ENCODE measurements at places on chromosomes 4 and X. TPM values are rescaled to one million over a fixed set of nuclear protein-coding genes. Genes with fewer than 3 reads are reported as not detected.

Gene PCYT1B
- under 0.01 TPM for total RNA-seq

Gene BMX
- total RNA-seq, result not detected

Gene VMA21
- total RNA-seq, result 28.5 TPM

Gene HTN1
- total RNA-seq, result not detected

Gene MPP1
- total RNA-seq, result 36.4 TPM

Gene JCHAIN
- 0.83 TPM for total RNA-seq

Gene ADGRG2
- total RNA-seq, result under 0.01 TPM

Gene CNKSR2
- total RNA-seq, result 0.56 TPM

Gene PDLIM3
- 11.7 TPM for total RNA-seq

- no peak for DNase-seq
Measured at GRCh38 chrX:46595084-46595483, 21.5 kb downstream of the CHST7 start.

GRCh38 chrX:40074080-40074958 is 23.4 kb downstream of the BCOR start:
- no peak for DNase-seq

- peak; percentile 60 for DNase-seq
Measured at GRCh38 chr4:37802068-37802666, 24.3 kb upstream of the PGM2 start.

- peak; percentile 22 for DNase-seq
Measured at GRCh38 chr4:27791640-27792039, 931.0 kb downstream of the STIM2 start.

GRCh38 chr4:91171217-91171616 is 1044.0 kb downstream of the CCSER1 start:
- no peak for DNase-seq

GRCh38 chr4:35818520-35818919 is 425.8 kb downstream of the ARAP2 start:
- DNase-seq, result no peak

GRCh38 chr4:138161351-138161750 is 80.8 kb downstream of the SLC7A11 start:
- DNase-seq, result no peak

GRCh38 chr4:67880866-67881610 is 2.8 kb downstream of the TMPRSS11D start:
- peak; percentile 22 for DNase-seq

DNA sequence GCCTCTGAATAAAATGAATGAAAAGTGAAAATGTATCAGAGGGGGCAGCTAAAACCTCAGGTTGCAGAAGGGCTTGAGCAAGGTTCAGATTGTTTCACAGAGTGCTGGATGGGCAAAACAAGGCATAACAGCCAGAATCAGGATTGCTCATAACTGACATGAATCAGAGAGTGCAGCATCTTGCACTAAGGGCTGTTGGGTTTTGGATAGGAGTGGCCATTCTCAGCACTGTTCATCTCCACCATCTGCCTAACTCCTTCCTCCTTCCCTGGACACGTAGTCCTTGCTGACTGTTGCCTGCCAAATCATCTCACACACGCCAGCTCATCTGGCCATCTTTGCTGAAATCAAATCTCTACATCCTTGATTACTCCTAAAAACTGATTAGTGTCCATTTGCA is 75.3 kb upstream of the C1QTNF7 start:
- DNase-seq, result peak; percentile 38

DNA sequence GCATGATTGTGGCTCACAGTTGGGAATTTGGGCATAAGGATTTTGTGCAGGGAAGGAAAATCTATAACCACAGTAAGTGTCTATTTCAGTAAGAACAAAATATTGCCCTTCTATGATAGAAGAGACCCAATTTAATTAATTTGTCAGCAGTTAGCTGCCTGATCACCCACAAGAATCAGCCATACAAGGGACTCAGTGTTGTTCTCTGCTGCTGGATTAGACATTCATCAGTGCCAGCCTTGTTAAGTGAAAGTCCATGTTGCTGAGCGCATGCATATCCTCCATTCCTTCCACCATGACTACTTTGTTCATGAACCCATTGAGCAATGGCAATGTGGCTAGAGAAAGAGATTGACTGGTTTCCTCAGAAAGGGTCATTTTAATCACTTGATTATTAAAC is 125.3 kb upstream of the PDHA2 start:
- no peak for DNase-seq

DNA sequence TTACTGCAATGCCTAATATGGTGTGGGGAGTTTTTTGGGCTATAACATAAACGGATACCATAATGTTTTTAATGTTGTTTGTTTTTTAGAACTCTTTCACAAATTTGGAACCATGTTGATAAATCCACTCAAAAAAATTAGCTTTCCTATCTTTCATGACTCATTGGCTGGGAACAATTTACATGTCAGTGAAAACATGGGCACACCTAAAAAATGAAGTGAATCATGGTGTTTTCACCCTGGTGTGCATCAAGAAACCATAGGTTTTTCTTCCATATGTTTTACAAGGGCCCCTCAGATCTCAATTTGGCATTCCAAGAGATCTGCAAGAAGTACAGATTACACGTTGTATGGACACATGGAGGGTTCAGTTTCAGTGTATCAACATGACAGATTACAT is 207.1 kb downstream of the NWD2 start:
- no peak for DNase-seq

DNA sequence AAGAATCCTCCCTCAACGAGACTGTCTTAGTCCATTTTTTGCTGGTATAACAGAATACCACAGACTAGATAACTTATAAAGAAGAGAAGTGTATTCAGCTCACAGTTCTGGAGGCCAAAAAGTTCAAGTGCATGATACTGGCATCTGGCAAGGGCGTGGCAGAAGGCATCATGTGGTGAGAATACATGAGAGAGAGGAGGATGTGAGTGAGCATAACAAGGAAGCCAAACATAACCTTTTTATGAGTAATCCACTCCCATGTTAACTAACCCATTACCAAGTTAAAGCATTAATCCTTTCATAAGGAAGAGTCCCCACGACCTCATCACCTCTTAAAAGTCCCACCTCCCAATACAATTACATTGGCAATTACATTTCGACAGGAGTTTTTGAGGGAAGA is 504.6 kb downstream of the IQCM start:
- no peak for DNase-seq

GRCh38 chr4:61049018-61049417 is 151.1 kb upstream of the ADGRL3 start:
- no peak for DNase-seq

- no peak for DNase-seq
Measured at GRCh38 chrX:118024482-118024881, 92.1 kb downstream of the KLHL13 start.

DNA sequence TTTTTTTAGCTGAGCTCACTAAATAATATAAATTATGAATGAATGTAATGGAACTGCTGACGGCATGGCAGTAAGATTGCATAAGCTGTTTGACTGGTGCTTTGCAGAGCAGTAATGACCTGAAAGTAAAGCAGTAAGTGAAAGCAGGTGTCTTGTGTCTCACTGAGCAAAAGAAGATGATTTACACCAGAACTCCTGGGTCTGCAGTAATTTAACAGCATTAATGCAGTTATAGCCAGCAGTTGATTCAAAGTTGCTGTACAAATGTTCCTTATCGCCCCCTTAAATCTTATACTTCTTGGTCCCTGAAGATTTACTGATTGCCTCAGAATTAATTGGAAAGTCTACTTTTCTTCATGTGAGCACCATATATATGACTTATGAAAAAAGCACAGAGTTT is 187.7 kb downstream of the DCTD start:
- no peak for DNase-seq

DNA sequence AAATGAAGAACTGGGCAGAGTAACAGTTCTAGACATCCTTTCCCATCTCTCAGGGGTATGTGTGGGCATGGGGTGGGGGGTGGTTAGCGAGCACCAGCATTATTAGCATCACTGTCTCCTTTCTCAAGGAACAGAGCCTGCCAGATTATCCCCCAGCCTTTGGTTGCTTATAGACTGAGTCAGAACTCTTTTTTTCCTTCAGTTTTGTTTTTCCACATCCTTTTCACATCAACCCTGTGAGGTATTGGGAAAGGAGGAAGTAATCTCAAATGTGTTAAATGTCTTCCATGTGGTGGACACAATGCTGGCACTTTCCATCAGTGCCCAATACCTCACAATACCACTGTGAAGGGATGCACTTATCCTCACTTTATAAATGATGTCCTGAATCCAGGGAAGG is 3.1 kb upstream of the FGF16 start:
- no peak for DNase-seq

DNA sequence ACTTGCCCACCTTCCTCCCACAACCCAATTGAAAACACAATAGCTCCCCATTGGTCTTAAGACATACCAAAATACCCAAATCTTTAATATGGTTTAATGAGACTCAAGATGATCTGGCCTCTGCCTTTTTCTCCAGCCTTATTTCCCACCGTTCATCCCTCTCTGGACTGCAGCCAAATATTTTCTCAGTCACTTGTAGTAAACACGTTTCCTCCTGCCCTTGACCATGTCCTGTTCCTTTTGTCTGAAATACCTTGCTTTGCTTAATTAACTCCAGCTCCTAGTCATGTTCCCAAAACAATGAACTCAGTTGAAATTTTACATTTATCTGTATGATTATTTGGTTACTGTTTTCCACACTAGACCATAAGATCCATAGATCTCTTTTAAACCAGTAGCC is 8.4 kb upstream of the NUP54 start:
- DNase-seq, result peak; percentile 5

DNA sequence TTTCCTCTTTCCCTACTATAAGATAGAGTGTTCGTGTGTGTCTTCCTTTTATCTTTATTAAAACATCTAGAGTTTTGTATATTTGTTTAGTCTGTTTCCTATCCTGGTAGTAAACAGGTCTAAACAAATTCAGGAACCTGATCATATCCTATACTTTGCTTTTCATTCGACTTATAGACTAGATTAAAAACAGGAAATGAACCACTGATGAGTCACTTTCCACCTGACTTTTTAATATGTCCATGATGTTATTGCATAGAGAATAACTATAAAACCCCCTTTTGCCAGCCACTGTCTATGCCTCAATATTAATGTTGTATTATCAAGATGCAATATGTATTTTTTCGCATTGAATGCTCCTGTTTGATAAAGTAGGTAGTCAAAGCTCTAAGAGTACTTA is 1794.0 kb downstream of the STIM2 start:
- DNase-seq, result peak; percentile 8

DNA sequence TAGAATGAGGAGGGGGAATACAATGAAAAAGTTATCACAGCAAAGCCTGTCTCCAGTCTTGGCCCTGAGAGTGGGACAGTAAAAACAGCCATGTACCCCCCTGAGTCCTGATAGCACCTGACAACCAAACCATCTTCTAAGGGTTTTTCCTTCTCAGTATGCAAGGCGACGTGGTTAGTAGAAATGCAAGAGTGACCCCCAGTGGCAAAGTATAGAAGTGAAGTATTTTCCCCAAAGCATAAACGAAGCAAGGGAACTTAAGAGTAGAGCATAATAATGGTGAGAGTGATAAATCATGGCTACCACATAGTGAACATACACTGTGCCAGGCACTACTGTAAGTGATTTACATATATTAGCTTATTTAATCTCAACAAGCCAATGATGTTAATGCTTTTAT is 52.8 kb downstream of the FAM47C start:
- peak; percentile 41 for DNase-seq

DNA sequence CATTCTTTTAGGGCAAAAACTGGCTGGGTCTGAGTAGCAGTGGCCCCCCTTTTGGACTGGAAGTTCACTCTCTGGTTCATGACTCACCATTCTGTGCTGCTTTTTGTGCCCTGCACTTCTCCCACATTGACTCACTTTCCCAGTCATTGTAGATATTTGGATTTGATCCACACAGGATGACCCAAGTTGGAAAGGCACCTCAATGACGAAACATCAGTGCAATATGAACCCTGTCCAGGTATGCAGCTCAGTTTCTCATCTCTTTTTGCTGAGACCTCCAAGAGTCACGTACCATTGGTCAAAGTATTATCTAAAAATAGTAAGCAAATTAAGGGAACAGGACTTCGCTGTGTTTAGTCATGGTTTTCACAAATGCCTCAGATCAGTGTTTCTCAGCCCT is 92.7 kb downstream of the CBLL2 start:
- peak; percentile 91 for DNase-seq

DNA sequence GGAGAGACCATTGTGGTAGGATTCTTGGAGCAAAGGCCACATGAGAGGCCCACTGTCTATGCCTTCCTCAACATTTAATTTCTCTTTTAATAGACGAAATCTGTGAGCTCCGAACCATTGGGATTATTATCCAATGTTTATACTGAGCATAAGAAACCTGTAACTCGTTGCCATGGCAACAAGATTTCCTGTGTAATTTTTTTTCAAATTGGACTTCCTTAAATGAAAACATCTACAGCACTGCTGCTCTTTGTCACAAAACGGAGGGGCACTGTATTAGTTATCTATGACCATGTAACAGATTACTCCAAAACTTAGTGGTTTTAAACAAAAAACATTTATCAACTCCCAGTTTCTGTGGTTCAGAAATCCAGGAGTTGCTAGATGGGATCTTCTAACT is 38.7 kb downstream of the PPP1R2C start:
- DNase-seq, result no peak

DNA sequence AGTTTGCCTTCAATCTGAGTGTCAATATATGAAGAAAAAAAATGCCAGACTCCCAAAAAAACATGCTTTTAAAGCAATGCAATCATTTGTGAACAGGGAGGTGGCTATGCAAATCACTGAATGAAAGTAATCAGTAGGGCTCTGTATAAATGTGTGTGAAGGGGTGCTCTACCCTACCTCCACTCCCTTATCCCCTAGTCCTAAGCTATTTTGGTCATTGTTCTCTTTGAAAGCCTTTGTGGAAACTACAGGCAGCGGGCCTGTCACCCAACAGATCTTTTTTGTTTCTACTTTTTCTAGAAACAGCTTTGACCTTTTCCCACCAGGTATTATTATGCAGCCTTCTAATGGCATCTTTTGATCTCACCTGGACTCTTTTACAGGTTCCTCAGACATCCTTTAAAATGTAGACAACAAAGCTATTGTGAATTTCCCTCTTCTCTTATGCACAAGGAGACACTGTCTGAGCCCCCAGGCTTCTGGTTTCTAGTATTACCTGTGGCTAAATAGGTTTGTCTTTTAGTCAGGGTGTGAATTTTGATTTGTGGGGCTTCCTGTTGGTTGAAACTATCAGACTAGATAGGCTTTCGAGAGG is 9.2 kb downstream of the BOD1L1 start:
- no peak for DNase-seq

DNA sequence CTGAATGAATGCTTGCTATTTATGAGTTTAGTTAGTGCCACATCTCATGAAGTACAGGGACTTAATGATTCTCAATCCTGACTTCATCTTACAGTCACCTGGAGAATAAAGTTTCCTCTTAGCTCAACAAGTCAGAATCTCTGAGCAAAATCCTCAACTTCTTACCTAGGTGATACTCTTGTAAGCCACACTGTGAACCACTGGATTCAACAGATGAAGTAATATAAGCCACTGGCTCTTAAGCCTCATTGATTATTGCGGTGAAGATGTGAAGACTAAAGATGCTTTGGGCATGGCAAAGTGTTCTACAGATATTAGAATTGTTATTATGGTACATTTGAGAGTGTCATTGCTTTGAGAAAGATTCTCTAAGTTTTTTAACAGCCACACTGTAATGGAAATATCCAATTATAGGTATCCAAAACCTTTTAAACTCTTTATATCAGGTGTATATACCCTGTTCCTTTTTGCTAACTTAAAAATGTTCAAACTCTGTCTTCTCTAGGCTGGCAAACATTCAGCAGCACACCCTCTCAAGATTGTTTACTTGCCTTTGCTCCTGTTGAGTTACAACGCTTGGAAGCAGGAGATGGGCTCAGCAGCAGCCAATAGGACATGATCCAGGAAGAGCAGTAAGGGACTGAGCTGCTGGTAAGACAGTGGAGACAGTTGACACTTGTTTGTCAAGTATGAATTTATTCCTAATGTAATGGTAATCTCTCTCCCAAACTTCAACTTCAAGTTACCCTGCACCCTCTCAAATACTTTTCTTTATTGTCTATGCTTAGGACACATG is 43.4 kb downstream of the TET2 start:
- DNase-seq, result no peak

Data from IMR-90 (cell line).